ENCODE measurements at places on chromosomes 6 and 20.

DNA sequence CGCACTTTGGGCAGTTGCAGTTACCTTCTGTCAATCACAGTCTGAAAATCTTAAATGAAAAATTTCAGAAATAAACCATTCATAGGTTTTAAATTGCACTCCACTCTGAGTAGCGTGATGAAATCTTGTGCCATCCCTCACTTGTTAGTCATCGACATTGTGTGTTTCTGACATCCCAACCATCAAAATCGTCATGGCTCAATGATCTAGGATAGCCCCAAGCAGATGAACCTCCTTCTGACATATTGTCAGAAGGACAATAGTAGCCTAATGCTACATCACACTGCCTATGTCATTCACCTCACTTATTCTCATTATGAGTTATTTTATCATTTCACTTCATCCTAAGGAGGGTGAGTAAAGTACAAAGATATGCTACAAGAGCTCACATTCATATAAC, 284.8 kb downstream of the PTPRK start:
- peak; percentile 19 for DNase-seq

DNA sequence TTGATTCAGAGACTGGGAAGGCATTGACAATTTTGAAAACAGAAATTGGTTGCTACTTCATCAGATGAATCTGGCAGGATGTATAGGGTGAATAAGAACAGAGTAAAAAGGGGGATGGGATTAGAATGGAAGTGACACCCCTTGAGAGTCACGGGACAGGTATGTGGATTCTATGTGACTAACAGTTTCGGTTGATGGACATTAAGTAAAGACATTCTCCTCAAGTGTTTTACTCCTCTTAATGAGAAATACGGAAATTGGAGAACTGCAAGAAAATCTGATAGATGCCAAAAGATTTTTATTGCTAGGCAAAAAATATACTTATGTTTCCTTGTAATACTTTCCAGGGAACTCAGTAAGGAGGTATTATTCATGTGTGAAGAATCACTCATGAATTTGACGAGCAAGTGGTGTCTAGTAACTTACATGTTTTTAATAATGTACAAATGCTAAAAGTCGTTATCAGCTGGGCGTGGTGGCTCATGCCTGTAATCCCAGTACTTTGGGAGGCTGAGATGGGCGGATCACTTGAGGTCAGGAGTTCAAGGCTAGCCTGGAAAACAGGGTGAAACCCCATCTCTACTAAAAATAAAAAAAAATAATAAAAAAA, 135.8 kb downstream of the KIF16B start:
- DNase-seq, result no peak

- no peak for DNase-seq
Observed at GRCh38 chr6:52077961-52078625, 9.3 kb downstream of the PKHD1 start.

DNA sequence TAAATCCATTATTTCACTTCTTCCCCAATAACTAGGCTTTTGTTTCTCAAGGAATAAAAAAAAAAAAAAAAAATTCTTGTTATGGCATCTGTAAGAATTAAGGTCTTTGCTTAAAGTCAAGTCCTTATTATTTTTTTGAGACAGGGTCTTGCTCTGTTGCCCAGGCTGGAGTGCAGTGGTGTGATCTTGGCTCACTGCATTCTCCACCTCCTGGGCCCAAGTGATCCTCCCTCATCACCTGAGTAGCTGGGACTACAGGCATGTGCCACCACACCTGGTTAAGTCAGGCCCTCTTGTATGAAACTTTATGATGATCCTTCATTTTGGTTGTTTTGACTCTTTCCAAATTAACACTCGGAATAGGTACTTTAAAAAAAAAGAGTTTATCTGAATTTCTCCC, 17.3 kb downstream of the DSTN start:
- no peak for DNase-seq

GRCh38 chr20:63850689-63851547, 10.4 kb upstream of the ABHD16B start:
- DNase-seq, result no peak

- peak; percentile 72 for DNase-seq
Observed at GRCh38 chr6:21678990-21679389, 85.4 kb downstream of the SOX4 start.

- no peak for DNase-seq
Observed at GRCh38 chr6:84135291-84135690, 92.2 kb downstream of the CEP162 start.

DNA sequence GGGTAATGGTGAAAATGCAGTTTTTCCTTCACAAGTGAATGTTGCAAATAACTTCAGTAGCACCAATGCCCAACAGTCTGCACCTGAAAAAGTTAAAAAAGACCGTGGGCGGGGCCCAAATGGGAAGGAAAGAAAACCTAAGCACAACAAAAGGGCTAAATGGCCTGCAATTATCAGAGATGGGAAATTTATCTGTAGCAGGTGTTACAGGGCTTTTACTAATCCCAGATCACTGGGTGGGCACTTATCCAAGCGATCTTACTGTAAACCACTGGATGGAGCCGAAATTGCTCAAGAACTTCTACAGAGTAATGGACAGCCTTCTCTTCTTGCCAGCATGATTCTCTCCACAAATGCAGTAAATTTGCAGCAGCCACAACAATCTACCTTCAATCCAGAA, 64.8 kb upstream of the SMIM8 start:
- no peak for DNase-seq

DNA sequence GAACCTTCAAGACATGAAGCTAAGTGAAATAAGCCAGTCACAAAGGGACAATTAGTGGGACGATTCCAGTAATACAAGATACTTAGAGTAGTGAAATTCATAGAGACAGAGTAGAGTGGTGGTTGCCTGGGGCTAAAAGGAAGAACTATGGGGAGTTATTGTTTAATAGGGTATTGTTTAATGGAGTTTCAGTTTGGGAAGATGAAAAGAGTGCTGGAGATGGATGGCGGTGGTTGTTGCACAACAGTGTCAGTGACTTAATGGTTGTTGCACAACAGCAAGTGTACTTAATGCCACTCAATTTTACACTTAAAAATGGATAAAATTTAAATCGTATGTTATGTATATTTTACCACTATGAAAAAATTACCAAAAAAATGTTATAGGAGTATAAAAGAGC, 209.7 kb upstream of the TENT5A start:
- DNase-seq, result no peak

- no peak for DNase-seq
Observed at GRCh38 chr6:104532462-104532861, 327.3 kb downstream of the HACE1 start.

- no peak for DNase-seq
Observed at GRCh38 chr6:134468633-134469032, 150.7 kb upstream of the SGK1 start.

- no peak for DNase-seq
Observed at GRCh38 chr6:47073125-47074110, 31.3 kb upstream of the ADGRF1 start.

- no peak for DNase-seq
Observed at GRCh38 chr6:142545147-142545546, 243.3 kb downstream of the ADGRG6 start.

- no peak for DNase-seq
Observed at GRCh38 chr20:23165964-23166363, 79.8 kb upstream of the CD93 start.

DNA sequence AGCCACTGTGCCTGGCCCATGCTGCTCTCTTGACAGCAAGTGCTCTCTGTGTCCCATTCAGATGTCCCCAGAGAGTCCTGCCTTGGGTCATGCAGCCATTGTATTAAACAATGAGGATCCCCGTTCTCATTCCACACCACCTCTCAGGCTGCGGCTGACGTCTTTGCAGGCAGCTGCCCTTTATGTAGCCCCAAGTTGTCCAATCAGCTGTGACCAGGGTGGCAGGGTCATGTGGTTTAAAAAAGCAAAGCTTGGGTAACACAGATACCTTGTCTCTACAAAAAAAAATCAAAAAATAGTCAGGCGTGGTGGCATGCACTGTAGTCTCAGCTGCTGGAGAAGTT, 13.2 kb downstream of the GCNT2 start:
- no peak for DNase-seq

DNA sequence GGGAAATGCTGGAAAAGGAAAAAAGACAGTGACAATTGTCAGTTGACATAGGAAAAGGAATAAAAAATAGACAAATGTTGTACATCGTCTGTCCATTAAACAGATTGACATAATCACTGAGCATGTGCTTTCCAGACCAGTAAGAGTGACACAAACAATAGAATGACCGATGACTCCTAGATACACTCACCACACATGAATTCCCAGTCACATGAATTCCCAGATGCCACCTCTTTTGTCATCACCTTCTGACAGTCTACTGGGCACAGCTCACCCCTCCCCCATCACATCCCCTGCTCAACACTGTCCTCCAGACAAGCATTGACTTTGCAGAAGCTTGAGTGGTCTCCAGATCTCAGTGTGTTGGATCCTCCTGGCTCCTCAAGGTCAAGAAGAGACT, 25.9 kb downstream of the POM121L2 start:
- no peak for DNase-seq

GRCh38 chr20:41028359-41029149, at the start of gene TOP1:
TOP1 (plus strand) TSS chr20:41028822; CDS start chr20:41029068, 246 bp downstream.
- DNase-seq, result peak; percentile 100

DNA sequence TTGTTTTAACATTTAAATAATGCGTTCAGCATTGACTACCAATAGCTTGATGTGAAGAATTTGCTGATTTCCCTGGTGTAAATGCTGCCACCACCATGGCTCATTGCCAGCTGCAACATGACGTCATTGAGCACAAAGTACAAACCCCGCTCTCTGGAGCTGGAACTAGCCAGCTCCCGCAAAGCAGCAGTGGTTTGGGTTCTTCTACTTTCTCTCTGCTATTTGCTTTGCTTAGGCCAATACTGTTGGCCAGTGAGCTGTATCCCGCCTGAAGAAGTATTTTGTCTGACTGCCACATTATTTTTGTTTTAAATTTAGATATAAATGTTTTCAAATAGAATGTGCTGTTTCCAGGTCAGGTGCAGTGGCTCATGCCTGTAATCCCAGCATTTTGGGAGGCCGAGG, 47.4 kb upstream of the KIF13A start:
- no peak for DNase-seq

GRCh38 chr6:168964138-168964835, 289.4 kb downstream of the THBS2 start:
- peak; percentile 83 for DNase-seq

DNA sequence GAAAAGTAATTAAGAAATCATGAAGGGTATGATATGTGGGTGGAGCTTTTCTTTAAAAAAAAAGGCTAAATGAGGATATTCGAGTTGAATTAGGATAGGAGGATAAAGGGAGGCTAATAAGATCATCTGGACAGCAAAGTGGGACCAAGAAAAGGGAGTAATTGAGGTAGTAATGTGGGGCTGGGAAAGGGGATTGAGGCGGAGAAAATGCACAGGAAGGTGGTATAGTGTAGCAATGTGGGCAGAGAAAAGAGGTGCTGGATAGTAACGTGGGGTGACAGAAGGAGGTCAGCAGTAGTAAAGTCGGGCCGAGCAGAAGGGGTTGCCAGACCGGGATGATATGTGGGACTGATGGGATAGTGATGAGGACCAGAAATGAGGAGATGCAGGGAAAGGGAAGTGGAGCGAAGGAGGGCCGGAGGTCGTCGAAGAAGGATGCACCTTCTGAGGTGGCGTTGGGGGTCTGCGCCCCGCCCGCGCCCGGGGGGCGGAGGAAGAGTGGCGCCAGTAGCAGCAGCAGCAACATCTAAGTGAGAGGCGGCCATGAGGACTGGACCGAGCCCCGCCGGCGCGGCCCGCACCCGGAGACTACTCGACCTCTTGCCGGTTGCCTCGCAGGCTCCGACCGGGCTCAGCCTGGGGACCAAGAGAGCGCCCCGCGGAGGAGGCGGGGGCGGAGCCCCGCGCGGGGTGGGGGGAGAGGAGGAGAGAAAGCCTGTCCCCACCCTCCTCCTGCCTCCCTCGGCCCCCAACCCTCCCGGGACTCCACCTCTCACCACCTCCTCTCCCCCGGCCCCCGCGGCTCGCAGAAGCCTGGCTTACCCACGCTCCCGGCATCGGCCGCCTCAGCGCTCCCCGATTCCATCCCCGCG, 887 bp downstream of the GABBR1 start:
- DNase-seq, result peak; percentile 73

GRCh38 chr6:39669207-39669972, 55.8 kb downstream of the KIF6 start:
- peak; percentile 81 for DNase-seq

DNA sequence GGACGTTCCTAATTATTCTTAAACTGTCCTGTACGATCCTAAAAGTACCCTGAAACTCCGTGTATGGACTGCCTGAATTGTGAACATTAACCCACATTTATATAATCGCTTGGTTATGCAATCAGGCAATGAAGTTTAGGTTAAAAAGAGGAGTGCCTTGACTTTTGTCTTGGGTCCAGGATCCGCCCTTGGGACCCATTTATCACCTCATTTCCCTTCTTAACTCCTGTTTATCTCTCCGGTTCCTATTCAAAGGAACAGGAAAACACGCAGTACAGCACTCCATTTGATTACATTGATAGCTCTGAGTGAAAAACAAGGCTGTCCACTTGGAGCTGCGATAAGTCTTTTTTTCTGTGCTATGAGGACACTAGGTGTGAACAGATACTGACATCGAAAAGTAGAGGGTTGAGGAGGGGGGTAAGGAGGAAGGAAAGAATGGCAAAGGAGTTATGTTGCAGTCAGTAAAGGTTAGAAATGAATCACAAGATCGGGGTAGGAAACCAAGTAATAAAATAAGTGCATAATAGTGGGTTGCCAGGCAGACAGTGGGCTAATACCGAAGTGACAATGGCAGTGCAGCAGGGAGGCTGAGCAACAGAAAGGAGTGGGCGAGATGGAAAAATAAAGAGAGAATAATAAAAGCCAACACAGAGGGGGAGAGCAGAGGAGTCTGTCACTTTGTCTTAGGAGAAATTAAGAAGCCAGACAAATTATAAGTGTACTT, 15.9 kb upstream of the PCK1 start:
- no peak for DNase-seq

- DNase-seq, result no peak
Observed at GRCh38 chr6:39250507-39250906, 21.2 kb upstream of the KCNK5 start.

GRCh38 chr20:43748274-43748673, 21.5 kb upstream of the GTSF1L start:
- DNase-seq, result no peak

DNA sequence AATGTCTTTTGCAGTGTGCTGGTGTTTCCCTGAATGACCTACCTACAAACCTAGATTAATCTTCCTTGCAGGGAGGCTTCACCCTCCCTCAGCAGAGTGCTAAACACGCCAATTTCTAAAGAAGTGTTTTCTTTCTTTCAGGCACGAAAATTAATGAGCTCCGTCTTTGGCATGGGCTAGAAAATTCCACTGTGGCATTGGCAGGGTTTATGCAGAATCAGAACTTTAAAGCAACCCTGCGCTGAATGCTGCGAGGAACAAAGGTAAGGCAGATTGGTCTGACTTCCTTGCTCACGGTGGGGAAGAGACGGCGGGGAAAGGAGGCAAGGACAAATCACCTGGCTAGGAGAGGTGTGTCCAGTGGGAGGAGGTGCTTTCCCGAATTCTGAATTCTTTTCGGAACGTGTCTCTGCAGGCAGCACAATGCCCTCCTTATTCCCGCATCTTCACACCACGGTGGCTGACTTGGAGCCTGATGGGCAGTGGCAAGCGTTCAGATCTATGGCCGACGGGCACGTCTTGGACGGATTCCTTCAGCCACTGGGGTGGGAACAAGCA, 6.2 kb upstream of the BANF2 start:
- no peak for DNase-seq

- no peak for DNase-seq
Observed at GRCh38 chr6:126181890-126182289, 158.0 kb upstream of the CENPW start.

- DNase-seq, result no peak
Observed at GRCh38 chr6:72740135-72740534, 118.3 kb downstream of the KCNQ5 start.
